CD8-positive, alpha-beta memory T cell (primary cell): ENCODE measurements at places on chromosomes 2 and 18. TPM values are rescaled to one million over a fixed set of nuclear protein-coding genes. Genes with fewer than 3 reads are reported as not detected.

Gene G6PC2
- not detected for total RNA-seq

DNA sequence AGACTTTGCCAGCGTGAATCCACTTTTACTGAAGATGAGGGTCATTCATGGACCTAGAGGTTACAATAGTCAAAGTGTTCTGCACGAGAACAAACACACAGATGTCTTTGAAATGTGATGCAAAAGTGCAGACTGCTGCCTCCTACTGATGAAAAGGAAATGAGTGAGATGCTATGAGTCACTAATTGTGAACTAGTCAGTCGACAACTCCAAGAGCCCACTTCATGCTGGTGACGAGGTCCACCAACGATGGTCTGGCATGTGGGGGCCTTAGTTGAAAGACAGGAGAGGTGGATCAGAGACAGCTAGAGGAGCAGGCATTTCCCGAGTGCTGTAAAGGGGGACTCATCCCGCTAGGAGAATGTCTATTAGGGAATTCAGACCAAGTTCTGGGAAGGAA is 17.1 kb upstream of the ZNF236 start:
- no peak overlapping the region for H3K4me3 ChIP-seq
- no peaks in the 10 kb centered on the region for H3K27me3 ChIP-seq
- H3K36me3 ChIP-seq: no peaks in the 10 kb centered on the region
- no peak for DNase-seq

DNA sequence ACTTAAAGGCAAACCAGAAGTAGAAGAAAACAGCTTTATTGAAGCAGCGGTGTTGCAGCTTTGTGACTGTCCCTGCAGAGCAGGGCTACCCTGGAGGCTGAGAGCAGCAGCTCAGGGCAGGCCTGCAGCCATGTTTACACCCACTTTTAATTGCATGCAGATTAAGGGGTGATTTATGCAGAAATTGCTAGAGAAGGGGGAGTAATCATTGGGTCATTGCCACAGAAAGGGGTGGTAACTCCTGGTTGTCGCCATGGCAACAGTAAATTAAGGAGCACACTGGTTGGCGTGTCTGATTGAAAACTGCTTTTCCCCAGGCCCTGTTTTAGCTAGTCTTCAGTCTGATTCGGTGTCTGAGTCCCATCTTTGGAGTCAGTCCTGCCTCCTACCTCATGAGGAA is 195.4 kb upstream of the HDAC4 start:
- peaks cover under 1% of the 10 kb centered on the region for H3K4me1 ChIP-seq
- no peak for DNase-seq
- H3K4me3 ChIP-seq: no peak overlapping the region
- no peaks in the 10 kb centered on the region for H3K36me3 ChIP-seq

- H3K27me3 ChIP-seq: no peaks in the 10 kb centered on the region
- H3K4me3 ChIP-seq: no peak overlapping the region
- DNase-seq: no peak
Observed at GRCh38 chr2:64007924-64008323, 11.3 kb downstream of the VPS54 start.

Gene DTNA
- total RNA-seq: not detected

GRCh38 chr2:109396202-109397180 is 217.3 kb downstream of the SEPTIN10 start:
- H3K27me3 ChIP-seq: no peaks in the 10 kb centered on the region
- no peaks in the 10 kb centered on the region for H3K4me1 ChIP-seq
- H3K36me3 ChIP-seq: no peaks in the 10 kb centered on the region
- no peak overlapping the region for H3K27ac ChIP-seq
- H3K4me3 ChIP-seq: no peak overlapping the region

- no peak for DNase-seq
- no peak overlapping the region for H3K27ac ChIP-seq
- no peaks in the 10 kb centered on the region for H3K27me3 ChIP-seq
- no peaks in the 10 kb centered on the region for H3K36me3 ChIP-seq
Observed at GRCh38 chr2:65366595-65367125, 65.7 kb downstream of the SPRED2 start.

Gene CAPN14
- total RNA-seq: 0.40 TPM

Gene FIGN
- total RNA-seq: not detected

DNA sequence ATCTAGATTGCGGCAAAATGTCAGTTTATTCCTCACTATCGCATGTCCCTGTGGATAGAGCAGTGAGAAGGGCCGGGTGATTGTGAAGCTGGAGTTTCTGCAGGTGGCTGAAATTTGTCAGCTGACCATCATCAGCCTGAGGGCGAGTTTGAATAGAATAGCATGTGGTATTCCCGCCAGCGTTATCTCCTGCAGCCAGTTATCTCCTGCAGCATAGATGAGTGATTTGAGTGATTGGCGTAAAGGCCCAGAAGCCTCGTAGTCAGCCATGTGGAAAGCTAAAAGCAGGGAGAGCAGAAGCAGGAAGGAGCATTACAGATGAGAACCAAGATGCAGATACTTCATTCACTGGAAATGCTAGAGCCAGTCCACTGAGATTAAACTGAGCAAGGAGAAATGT is 65.5 kb downstream of the CABLES1 start:
- H3K4me3 ChIP-seq: no peak overlapping the region
- no peak overlapping the region for H3K27ac ChIP-seq
- H3K36me3 ChIP-seq: no peaks in the 10 kb centered on the region

GRCh38 chr2:1605102-1606045 is 138.9 kb downstream of the PXDN start:
- H3K27ac ChIP-seq: no peak overlapping the region
- no peaks in the 10 kb centered on the region for H3K36me3 ChIP-seq
- no peak for DNase-seq
- H3K27me3 ChIP-seq: no peaks in the 10 kb centered on the region
- H3K4me1 ChIP-seq: no peaks in the 10 kb centered on the region

GRCh38 chr18:22974001-22974400 is 40.9 kb downstream of the RBBP8 start:
- H3K4me3 ChIP-seq: no peak overlapping the region
- no peaks in the 10 kb centered on the region for H3K4me1 ChIP-seq
- no peaks in the 10 kb centered on the region for H3K36me3 ChIP-seq

Gene SERPINB2
- total RNA-seq: 1.2 TPM
